IMR-90 (cell line): ENCODE measurements at places on chromosomes 2 and 18. TPM values are rescaled to one million over a fixed set of nuclear protein-coding genes. Genes with fewer than 3 reads are reported as not detected.

DNA sequence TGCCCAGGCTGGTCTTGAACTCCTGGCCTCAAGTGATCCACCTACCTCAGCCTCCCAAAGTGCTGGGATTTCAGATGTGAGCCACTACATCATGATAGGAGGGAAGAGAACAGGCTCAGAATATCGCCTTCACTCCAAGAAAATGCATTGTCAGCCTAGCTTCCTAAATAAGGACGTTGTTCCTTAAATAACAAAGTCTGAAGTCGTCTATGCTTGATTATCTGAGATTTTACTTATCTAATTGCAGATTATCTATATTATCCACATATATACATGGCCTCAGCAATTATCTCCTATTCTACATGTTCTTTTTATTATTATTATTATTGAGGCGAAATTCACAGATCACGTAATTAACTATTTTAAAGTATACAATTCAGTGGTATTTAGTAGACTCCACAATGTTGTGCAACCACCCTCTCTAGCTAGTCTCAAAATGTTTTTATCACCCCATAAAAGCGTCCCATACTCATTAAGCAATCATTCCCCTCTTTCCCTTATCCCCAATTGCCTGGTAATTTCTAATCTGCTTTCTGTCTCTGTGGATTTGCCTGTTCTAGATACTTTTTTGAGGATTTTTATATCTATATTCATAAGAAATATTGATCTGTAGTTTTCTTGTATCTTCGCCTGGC, 95.1 kb upstream of the RFX8 start:
- no peak for DNase-seq

- DNase-seq: no peak
These were observed 95.6 kb upstream of the NOL4 start for GRCh38 chr18:34320267-34320666.

DNA sequence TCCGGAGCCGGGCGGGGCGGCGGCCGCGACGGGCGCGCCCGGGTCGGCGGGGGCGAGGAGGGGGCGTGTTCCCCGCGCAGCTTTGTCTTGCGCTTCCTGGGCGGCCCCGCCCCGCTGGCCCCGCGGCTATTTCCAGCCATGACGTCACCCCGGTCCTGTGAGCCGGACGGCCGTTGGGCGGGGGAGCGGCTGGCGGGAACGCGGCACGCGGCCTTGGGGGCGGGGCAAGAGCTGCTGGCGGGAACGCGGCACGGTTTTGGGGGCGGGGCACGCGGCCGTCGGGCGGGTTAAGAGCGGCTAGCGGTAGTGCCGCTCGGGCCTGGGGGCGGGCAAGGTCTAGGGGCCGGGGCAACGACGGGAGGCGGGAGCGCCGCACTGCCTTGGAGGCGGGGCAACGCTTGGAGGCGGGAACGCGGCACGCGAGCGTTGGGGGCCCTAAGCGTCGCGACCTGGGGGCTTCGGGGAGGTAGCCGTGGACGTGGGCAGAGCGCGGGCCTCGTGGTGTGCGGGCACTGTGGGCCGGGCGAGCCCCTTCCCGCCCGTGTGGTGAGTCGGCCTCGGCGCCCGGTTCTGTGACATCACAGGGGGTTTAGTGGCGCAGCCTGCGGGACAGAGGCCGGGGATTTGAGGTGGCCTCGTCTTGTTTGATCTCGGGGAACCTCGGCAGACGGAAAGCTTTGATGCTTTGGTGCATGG, 704 bp downstream of the KLF11 start:
- peak; percentile 86 for DNase-seq

Gene CD226
- 0.07 and 0.29 TPM in 2 replicates for polyA plus RNA-seq

GRCh38 chr2:95231723-95232122, 24.4 kb downstream of the ZNF892 start:
- DNase-seq: peak; percentile 55
